ENCODE measurements at places on chromosomes 7 and 10. TPM values are rescaled to one million over a fixed set of nuclear protein-coding genes. Genes with fewer than 3 reads are reported as not detected.

Gene SLC13A1
- not detected for total RNA-seq

Gene HOXA3
- total RNA-seq, result 5.4 TPM

Gene KEL
- 0.32 TPM for total RNA-seq

DNA sequence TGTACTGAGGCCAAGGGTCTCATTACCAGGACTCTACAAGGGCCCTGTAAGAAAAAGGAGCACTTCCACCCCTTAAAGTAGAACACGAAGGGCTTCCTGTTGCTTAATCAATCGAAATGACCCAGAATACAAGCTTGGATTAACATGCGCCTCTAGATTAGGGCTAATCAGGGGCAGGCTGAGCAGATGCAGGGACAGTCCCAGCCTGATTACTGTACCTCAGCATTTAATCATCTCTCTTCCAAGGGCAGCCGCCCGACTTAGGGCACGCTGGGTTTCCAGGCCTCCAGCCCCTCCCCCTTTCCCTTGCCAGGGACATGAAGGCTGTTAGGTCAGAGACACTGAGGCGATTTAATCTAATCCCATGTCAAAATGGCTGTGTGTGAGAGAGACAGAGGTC is 138.6 kb downstream of the NRF1 start:
- peak; percentile 30 for ATAC-seq

GRCh38 chr10:35140126-35140525 is 13.5 kb downstream of the CREM start:
- no peak for ATAC-seq

All from esophagus mucosa (tissue), 1 donor.